ENCODE measurements at places on chromosomes 2 and 18.

- DNase-seq, result no peak
Measured at GRCh38 chr2:215826838-215827441, 186.4 kb downstream of the MREG start.

DNA sequence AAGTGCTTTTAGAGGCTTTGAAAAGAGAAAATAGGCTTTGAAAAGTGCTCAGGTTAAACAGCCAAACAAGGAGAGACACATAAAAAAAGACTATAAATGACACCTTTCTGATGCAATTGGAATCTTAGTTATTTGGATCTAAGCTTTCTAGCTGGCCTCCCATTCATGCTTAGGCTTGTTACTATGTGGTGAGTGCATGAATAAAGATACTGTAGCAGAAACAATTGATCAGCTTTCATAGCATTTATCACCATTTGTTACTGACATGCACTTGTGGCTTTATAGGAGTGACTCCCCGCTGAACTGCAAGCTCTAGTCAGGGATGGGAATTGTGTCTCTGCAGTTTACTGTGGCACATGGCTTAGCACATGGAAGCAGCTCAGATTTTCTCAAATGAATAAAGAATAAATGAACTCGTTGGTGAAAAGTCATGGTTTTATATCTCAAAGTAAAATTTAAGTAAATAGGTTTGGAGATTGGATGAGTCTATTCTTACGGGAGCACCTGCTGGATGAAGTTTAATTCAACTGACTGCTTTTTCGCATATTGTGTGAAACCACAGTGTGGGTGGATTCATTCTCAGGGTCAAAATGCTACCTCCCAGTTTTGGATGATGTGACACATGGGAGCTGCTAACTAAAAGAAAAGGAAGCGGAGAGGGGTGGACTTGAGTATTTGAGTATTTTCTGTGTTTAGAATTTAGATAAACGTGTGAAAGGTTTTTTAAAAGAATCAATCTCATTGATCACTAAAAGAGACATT is 91.1 kb upstream of the NOL4 start:
- DNase-seq, result no peak

DNA sequence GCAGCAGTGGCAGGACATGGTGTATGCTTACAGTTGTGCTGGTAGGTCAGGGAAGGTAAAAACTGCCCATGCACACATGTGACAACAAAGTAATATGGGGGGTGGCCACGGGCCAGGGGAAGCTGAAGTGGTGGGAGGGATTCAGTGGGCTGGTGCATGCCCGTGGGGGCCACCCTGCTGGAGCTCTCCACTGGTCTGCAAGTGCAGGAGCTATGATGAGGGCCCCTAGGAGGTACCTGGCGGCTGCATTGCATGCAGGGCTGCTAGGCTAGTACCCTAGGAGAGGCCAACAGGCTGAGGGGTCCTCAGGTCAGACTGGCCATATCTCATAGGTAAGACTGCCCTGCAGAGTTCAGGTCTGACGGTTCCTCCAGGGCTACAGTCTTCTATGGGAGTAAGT is 265.9 kb downstream of the NUP35 start:
- DNase-seq, result no peak

DNA sequence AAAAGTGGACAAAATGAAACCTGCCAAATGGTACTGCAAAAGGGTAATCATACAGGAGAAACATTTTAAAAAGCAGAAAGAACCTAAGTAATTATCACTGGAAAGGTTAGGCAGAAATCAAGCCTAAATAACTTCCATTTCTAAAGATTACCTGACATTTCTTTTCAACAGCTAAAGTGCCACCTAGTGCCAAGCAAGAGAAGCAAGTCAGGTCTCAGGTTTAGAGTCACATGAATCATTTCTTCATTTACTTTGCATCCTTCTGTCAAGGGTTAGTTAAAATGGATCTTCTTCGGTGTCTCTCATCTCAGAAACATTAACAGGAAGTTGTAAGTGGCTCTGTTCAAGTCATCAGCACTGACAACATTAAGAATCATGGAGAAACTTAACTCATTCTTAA is 90.3 kb downstream of the AKAIN1 start:
- no peak for DNase-seq

DNA sequence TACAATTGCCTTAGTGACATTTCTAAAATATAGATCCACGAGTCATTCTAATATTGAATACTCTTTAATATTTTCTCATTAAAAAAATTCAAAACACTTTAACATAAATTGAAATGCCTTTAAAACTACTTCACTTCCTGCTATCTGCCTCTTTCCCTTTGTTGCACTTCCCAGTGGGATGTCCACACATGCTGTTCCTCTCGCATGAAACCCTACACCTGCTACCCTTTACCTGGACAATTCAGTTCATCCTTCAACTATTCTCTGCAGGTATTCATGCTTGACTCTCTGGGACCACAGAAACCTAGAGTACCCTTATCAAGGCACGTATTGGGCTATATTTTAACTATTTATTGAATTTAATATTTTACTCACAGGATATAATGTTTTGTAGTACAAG is 373.3 kb upstream of the GALNT5 start:
- no peak for DNase-seq

- no peak for DNase-seq
Measured at GRCh38 chr2:157087373-157088002, 170.0 kb upstream of the GALNT5 start.

- DNase-seq, result no peak
Measured at GRCh38 chr2:141468761-141469160, 662.1 kb downstream of the LRP1B start.

- peak; percentile 5 for DNase-seq
Measured at GRCh38 chr18:62102221-62102620, 84.6 kb downstream of the PIGN start.

DNA sequence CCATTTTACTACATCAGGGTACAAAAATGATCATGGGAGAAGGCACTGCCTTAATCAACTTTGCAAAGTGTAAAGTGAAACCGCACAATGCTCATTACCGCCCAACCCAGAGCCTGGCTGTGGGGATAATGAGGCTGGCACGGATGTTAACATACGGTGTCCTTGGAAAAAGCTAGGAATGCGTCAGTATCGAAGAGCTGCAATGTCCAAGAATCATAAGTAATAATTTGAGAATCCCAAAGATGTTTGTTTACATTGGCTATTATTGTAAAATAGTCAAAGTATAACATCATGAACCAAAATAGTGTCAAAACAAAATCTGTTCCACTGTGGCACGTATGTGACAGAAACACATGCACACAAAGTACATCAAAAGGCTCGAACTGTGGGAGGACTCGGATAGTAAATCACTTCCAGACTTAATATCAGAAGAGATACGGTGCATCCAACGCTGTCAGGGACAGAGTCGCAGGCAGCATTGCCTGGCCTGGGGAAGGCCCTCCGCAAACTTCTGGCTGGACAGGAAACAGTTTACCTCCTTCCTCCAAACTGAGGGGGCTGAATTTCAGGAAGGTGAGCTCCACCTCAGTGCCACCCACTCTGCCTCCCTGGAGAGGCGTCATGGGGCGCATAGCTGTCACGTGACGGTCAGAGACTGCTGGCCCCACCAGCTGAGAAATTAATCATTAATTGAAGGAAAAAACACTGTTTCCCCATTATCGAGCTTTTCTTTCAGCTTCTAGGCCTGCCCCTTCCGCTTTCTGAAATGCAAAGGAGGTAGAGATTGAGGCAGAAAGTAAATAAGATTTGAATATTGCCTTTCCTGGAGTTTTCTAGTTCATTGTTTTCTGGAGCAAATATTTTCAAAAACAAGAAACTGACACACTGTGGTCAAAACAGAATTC is 1.8 kb upstream of the ID2 start:
- DNase-seq, result no peak

GRCh38 chr2:117814417-117815264 is at the start of gene DDX18:
Gene DDX18, plus strand, starts transcription at chr2:117814691. Its CDS starts 87 bp downstream, at chr2:117814778.
- DNase-seq, result peak; percentile 83

DNA sequence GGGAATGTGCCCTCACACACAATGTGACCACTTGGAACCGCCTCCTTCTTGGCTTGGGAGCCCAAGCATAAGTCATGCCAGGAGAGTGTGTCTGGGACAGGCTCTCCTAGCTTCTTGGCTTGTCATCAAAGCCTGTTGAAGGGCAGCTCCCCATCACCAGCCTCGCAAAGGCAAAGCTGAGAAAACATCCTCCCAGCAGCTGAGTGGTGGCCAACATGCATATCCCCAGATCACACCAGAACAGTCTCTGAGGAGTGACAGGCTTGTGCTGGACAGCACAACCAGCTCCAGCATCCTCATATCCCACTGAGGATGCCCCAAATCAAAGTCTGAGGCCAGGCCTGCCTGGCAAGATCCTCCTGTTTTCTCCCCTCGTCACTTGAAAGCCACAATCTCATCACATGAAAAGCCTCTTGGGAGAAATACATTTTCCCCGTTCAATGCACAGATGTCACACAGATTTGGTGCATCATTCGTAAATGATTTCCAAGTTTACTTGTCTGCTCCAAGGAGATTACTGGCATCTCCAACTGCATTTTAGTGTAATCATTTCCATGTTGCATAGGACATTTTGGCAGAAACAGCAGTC is 269.3 kb downstream of the TTC32 start:
- no peak for DNase-seq

GRCh38 chr18:54877076-54877475 is 48.8 kb downstream of the RAB27B start:
- DNase-seq, result no peak

DNA sequence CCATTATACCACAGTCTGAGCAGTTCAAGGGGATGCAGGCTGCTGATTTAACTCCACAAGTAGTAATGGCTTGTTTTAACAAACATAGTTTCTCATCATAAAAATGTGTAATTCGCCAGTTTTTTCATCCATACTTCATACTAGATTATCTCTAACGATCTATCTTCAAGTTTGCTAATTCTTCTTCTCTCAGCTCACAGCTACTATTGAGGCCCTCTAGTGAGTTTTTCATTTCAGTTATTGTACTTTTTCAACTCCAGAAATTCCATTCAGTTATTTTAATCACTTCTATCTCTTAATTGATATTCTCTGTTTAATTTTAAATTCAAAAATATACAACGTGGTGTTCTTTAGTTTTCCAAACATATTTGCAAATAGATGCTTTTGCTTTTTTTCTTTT is 20.1 kb upstream of the TMEM87B start:
- no peak for DNase-seq

GRCh38 chr2:23916727-23917405 is 10.1 kb downstream of the ATAD2B start:
- DNase-seq, result no peak

- DNase-seq, result no peak
Measured at GRCh38 chr2:17334300-17334699, 183.9 kb downstream of the RAD51AP2 start.

DNA sequence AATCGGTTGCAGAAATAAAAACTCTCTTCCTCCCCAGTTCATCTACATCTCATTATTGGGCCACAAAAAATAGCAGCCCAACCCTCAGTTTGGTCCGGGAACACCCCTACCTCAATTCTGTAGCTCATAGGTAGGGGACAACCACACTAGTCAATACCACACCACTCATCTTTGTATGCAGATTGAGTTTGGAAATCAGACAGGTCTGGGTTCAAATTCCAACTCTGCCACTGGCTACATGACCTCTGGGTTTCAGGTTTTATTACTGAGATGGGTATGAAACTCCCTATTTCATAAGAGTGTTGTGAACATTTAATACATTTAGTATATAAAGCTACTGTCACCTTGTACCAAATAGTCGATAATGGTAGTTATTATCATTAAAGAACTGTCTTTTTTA is 2.2 kb upstream of the SUCLG1 start:
- DNase-seq, result no peak

DNA sequence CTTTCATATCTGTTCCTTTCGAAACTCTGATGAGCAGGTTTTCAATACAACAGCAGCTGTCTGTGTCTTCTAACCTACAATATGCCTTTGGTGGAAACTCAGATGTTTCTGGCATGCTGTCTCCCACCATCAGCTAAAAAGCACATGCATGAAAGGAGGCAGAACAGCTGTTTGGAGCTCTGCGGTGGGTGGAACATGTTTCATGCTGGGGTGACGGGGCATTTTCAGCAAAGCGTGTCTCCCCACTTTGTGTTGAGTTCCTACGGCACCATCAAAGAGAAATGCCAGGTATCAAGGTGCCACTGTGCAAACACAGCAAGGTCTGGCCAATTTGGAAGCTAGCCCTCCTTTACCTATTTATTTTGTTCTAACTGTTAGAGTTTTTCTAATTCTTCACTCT is 290.1 kb downstream of the CLIP4 start:
- DNase-seq, result no peak

GRCh38 chr2:236298924-236299475 is 34.8 kb upstream of the ASB18 start:
- no peak for DNase-seq

DNA sequence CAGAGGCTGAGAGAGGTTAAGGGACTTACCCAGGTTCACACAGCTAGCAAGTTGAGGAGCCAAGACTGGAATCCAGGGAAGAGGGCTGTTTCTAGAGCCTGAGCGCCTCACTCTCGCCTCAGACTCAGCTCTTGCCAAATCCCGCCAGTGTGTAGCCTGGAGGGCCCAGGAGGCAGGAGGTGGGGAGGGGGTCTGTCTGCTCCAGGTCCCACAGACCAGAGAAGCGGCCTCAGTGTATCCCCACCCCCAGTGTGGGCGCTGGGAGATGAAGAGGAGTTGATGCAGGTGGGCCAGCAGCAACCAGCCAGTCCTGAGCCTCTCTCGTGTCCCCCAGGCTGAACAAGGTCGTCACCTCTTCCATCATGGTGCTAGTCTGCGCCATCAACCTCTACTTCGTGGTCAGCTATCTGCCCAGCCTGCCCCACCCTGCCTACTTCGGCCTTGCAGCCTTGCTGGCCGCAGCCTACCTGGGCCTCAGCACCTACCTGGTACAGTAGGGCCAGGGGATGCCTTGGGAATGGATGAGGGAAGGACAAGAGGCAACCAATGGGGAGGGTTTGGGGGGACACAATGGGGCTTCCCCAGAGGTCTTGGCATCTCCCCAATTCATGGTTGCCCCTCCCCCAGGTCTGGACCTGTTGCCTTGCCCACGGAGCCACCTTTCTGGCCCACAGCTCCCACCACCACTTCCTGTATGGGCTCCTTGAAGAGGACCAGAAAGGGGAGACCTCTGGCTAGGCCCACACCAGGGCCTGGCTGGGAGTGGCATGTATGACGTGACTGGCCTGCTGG is 5.2 kb upstream of the CTDSP1 start:
- DNase-seq, result no peak

DNA sequence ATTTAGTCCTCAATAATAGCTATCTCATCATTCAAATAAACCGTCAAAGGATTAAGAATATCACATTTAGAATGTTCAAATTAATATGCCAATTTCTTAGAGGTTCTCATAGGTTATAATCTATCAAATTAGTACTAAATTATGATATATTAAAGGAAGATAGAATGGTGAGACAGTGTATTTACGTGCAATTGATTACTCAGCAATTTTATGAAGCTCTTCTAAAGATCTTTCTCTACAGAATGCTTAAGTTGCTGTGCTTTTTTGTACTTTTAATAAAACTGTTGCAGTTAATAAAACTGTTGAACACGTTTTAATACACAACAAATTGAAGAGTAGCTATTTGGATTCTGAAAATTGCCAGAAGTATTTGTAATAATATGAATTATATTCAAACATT is 39.0 kb downstream of the RELCH start:
- DNase-seq, result no peak

GRCh38 chr2:236892721-236893120 is 193.0 kb upstream of the COPS8 start:
- DNase-seq, result no peak
